ENCODE measurements at places on chromosomes 4 and X.

DNA sequence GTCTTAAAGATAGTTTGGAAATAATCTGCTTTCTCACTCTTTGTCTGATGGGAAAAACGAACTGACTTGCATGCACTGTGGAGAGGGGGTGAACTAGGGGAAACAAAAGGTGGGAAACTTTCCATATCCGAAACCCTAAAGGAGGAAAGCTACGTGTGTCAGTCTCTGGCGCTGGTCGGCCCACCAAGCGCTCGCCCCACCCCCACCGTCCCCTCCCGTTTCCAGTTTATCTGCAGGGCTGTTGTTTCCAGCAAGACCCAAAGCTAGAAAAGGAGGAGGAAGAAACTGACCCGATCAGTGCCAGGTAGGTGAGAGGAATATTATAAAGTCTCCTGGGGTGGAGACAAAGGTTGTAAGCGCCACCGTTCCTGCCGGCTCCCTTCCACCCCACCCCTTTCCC is 552 bp downstream of the TCEAL9 start:
- peak; percentile 59 for DNase-seq

DNA sequence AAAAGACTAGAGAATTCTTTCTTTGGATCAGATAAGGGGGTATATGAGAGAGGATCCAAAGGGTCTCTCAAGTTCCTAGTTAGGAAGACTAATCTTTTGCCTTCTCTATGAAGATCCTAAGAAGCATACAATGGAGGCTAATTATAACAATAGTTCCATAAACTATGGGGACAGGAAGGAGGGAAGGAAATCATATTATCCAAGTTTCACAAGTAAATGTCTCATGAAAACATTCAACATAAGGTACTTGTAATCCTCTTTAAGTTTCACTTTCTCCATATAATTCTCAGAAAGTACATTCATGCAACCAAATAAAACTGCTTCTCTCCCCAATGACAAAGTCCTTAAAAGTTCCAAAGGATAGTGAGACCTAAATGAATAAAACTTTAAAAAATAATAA is 27.1 kb downstream of the STX18 start:
- DNase-seq, result no peak

- DNase-seq, result no peak
Observed at GRCh38 chr4:3657902-3658529, 108.2 kb upstream of the ADRA2C start.

GRCh38 chr4:88949605-88950004 is 107.4 kb downstream of the FAM13A start:
- no peak for DNase-seq

GRCh38 chr4:86926435-86927086 is 8.2 kb upstream of the AFF1 start:
- DNase-seq, result peak; percentile 78

GRCh38 chr4:90112715-90113114 is 14.5 kb upstream of the CCSER1 start:
- DNase-seq, result no peak

DNA sequence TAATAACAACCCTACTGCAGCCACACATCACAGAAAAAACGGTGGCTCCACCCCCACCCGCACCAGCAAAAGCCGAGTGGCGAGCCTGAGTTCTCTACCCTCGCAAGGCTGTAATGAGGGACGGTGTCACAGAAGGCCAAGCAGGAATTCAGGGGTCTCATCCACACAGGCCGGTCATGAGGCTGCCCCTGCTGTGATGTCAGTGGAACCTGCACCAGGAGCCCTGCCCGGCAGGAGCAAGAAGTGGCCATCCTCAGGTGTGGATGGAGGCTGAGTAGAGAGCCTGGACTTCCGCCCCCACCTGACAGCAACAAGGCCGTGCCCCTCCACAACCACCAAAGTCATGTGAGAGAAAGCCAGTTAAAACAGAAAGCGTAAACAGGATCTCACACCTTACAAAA is 20.6 kb downstream of the LYAR start:
- DNase-seq, result no peak

- no peak for DNase-seq
Observed at GRCh38 chr4:76592460-76592859, 157.4 kb downstream of the SHROOM3 start.

GRCh38 chrX:71183341-71183740 is 38.7 kb downstream of the NLGN3 start:
- DNase-seq, result no peak

GRCh38 chrX:48896611-48897011 is 957 bp downstream of the TIMM17B start:
- DNase-seq, result no peak

DNA sequence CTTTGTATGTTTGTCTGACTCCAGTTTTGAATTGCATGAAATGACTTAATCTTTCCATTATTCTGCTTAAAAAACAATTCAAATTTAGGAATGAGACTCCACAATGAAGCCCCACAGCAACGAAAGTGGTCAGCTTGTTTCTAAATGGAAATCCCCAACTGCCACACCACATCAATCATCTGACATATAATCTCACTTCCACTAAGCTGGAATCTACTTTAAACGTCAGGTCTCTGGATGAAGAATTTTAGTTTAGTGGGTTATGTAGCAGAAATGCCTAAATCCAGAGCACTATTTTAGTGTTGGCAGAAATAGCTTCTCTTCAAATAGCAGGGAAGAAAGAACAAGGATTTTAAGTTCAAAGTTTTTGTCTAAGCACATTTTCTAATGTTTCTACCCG is 1.7 kb upstream of the BMP2K start:
- no peak for DNase-seq
